ENCODE measurements at places on chromosomes 6 and 20. TPM values are rescaled to one million over a fixed set of nuclear protein-coding genes. Genes with fewer than 3 reads are reported as not detected.

- DNase-seq = no peak
These were observed 116.6 kb downstream of the TSHZ2 start for GRCh38 chr20:53088786-53089185.

- no peak for DNase-seq
These were observed 125.4 kb downstream of the DST start for GRCh38 chr6:56517155-56517745.

DNA sequence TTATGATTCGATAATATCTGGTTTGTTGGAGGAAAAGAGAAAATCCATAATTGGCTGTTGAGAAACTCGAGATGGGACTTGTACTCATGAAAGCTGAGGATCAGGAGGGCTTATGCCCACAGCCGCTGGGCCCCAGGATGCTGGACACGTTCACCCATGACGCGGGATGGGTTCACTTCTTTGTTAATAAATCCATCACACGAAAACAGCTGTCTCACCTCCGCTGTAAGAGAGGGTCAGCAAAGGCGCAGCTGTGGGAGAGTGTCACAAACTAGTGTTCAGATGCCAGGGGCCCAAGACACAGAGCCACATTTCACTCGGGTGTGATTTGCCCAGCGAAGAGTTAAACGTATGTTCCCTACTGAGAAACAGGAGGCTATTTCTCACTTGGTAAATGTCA lies 315.1 kb downstream of the THBS2 start:
- no peak for DNase-seq

DNA sequence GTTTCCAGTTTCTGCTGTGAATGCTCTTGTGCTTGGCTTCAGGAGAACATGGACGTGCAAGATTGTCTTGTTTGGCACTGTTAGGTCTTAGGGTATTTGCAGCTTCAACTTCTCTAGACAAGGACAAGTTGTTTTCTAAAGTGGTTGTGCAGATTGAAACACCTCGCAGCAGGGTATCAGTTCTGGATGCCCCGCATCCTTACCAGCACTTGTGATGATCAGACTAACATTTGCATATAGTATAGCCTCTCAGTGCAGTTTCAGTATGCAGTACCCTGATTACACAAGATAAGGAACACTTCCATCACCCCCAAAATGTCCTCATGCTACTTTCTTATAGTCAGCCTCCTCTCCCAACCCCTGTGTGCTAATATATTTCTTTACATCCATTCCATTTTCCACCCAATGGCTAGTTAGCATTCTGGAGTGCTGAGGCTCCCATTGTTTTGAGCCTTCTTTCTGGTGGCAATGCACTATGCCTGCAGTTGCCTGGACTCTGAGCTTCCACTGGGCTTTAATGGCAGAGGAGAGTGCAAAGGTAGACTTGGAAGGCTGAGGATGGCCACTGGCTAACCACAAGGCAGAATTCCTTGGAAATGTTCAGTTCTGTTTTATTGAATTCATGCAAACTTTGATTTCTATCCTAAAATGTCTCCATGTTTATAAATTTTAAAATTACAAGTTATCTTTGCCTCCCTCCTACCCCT lies 35.4 kb downstream of the KIF3B start:
- no peak for DNase-seq

DNA sequence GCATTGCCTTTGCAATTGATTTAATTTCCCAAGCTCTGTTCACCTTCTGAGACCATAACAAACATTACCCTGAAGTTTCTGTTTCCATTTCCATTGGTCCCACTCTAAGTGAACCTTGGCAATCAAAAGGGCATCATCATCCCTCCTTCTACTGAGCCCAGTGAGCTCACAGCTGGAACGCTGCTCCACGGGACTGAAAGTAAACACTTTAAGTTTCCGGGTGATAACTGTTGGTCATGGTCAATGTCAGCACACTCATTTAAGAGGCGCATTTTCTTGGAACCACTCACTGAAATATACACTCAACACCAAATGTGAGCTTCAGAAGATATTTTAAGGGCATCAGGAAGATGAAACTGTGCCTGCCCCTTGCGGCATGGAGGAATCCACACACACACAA lies 37.1 kb upstream of the RPS6KA2 start:
- DNase-seq = no peak

DNA sequence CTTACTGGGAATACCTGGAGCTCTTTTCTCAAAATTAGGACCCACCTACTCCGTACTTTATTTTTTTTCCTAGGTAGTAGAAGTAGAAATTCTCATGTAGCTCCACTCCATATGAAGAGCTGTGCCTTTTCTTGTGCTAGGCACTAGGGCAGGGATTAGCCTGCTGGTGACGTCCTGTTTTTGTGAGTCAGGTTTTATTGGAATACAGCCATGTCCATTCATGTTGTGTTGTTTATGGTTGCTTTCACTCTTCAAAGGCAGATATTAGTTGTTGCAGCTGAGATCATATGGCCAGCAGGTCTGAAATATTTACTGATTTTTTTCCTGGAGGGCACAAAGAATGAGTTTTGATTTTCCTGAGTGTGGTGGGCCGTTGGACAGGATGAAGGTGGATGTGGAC lies 20.5 kb downstream of the XRN2 start:
- DNase-seq = no peak

GRCh38 chr20:41359541-41360011 lies 7.0 kb downstream of the EMILIN3 start:
- no peak for DNase-seq

DNA sequence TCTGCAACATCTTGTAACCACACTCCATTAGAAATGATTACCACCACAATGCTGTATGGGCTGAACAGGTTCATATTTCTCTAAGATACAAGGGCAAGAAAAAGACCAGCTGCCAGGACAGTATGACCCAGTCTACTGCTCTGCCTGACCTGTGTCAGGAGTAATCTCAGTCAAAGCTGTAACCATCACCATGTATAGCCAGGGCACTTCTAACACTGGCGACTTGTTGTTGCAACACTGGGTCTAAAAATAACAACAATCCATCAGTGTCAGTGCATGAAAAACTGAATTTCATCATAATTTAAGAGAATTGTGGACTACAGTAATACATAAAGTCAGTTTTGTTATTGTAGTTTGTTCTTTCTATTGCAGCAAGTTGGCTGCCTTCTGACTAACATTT lies 738.6 kb upstream of the ADGRB3 start:
- no peak for DNase-seq

DNA sequence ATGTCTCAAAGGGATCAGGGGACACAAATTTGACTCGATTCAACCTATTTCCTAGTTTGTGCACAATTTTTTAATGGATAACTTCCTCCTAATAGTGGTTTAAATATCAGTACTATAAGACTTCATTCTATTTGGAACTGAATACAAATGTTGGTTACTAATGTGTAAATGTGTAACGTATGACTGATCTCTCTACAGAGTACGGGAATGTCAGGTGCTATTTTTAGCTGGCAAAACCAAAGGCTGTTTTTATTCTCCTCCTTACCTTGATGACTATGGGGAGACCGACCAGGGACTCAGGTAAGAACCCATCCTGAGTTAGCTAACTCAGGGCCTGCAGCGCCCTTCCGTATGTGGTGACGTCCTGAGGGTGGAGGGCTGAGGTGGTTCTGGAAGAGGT lies 33.0 kb downstream of the PRPH2 start:
- DNase-seq = no peak

DNA sequence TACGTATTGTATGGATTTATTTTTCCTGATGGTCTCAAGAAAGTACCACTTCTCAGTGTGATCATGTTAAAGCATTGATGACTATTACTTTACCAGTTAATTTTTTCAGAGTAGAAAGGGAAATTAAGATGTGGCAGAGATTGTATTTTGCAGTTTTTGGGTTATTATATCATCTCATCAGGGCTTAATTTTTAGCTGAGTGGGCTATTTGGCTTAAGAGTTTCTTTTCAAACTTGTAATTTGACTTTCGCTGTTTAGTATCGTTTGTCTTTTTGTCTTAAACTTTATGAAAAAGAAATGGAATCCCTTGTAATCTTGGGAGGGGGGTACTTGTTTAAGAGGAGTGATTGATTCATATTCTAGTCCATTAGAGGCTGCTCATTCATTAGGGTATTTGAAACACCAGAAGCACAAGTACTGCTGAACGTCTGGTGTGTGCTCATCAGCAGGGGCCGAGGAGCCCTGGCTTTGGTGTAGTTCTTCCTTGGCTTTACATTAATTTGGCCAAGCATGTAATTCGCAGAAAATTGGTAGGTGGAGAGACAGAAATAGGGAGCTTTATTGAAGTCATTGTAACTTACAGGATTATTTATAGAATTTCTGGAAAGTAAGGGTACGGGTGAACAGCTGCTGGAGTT lies 112.4 kb downstream of the TIAM2 start:
- no peak for DNase-seq

GRCh38 chr6:124873066-124873410 lies 89.2 kb upstream of the RNF217 start:
- DNase-seq = no peak

- no peak for DNase-seq
These were observed 171.7 kb downstream of the BACH2 start for GRCh38 chr6:90124874-90125510.

GRCh38 chr6:135318738-135319469 lies 137.8 kb downstream of the MYB start:
- no peak for DNase-seq

The CGA gene
- 5.6 TPM for total RNA-seq

The ADGRB3 gene
- 1.7 TPM for total RNA-seq

The UST gene
- 3.5 TPM for total RNA-seq

The BAG2 gene
- 13.0 TPM for total RNA-seq
